ENCODE measurements at places on chromosomes 5 and 9.

GRCh38 chr5:159783726-159784247, 132.5 kb upstream of the ADRA1B start:
- DNase-seq, result no peak

GRCh38 chr9:138051586-138052321, 174.2 kb downstream of the CACNA1B start:
- peak; percentile 2 for DNase-seq

DNA sequence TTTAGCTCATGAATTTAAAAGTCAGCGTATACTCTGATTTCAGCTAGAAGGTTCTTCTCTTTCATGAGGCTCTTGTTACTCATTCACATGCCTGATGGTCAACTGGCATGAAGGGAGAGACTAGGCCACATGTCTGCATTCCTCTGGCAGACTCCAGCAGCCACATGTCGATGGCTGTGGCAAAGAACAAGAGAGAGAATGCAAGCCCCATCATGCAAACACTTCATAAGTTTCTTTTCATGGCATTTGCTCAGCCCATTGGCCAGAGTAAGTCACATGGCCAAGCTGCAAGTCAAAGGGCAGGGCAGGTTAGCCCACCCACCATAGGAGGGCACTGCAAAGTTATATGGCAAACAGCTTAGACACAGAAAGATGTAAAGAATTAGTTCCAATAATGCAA, 5.4 kb downstream of the KCNV2 start:
- peak; percentile 17 for DNase-seq

- DNase-seq, result no peak
Measured at GRCh38 chr9:138031186-138031585, 153.6 kb downstream of the CACNA1B start.

GRCh38 chr5:174623433-174624019, 100.9 kb upstream of the MSX2 start:
- DNase-seq, result no peak

- no peak for DNase-seq
Measured at GRCh38 chr5:107687937-107688336, 17.2 kb upstream of the EFNA5 start.

DNA sequence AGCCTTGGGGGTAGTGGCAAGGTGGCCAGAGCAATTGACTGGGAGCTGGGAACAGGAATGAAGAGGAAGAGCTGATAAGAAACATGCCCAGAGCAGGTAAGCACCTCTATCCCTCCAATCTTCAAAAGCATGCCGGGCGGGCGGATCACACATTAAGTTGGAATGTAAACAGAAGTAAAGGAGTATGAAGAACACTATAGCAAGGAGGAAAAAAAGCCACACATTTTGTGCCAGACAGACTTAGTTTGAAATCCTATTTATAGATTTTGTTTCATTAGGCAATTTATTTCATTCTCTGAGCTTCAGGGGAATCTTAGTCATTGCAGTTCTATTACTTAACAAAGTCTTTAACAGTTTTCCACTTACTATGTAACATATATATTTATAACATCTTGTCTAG, 173.9 kb upstream of the TNC start:
- no peak for DNase-seq

DNA sequence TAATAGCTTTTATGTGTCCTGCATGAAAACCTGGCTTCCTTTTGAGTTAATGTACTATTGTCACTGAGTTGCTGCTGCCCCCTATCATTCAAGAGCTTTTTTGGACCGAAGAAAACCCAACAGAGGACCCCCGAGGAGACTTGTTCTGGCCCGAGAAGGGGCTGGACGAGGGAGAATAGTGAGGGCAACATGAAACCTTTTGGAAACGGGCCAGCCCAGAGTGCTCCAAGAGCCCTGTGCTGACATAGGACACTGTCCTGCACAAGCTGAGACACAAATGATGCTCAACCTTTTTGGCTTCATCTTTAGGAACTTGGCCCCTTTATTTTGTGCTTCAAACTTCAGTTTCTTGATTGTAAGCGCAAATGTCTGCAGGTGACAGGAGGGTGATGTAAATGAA, 4.0 kb upstream of the GADD45G start:
- DNase-seq, result no peak

GRCh38 chr5:151154931-151155774, 2.4 kb downstream of the ANXA6 start:
- no peak for DNase-seq

GRCh38 chr9:109192732-109193361, 25.8 kb upstream of the FRRS1L start:
- peak; percentile 63 for DNase-seq

GRCh38 chr5:168269937-168270330, 21.5 kb upstream of the WWC1 start:
- no peak for DNase-seq

DNA sequence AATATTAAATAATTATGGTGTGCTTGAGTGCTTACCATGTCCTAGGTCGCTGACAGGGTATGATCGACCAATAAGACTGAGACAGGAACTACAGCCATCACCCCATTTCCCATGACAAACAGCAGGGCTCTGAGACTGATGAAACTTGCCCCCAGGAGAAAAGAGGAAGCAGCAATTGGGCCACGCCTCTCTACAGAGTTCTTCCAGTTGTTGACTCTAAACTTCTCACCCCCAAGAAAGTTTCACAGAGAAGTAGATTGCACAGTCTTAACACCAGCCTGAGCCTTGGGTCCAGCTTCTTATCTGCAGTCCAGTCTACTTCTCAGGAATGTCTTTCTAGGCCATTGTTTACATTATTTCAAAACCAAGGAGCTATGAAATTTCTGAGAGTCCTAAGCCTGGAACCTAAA, 182.2 kb upstream of the ANKRD55 start:
- no peak for DNase-seq

GRCh38 chr9:78954286-78954685, 617.5 kb upstream of the TLE4 start:
- no peak for DNase-seq

GRCh38 chr9:128247226-128247803, 28.5 kb downstream of the GOLGA2 start:
- DNase-seq, result no peak

- no peak for DNase-seq
Measured at GRCh38 chr9:114048533-114049415, 29.3 kb downstream of the AMBP start.

GRCh38 chr5:112023766-112024165, 266.8 kb upstream of the NREP start:
- no peak for DNase-seq

DNA sequence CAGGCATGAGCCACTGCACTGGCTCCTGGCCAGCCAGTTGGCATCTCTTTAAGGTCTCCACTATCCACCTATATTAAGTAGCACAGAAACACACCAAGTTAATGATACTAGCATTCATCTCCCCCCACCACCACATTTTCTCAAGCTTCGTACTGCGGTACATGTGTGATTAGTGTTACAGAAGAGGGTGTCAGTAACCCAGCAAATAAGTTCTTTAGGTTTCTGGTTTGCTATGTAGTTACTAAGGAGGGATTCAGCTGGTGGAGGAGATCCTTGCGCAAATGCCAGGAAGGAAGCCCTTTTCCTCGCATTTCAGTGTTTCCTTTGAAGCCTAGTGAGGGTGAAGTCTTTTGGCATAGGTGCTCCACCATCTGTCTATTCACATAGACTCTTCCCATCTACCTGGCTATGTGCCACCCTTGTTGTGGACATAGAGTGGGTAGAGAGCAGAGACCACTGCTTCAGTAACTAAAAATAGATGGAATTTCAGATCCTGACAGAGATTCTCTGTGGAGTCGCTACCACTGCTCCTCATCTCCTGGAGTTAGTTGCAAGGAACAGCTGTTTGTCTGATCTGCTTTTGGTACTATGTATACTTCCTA, 16.7 kb downstream of the UBE2D2 start:
- no peak for DNase-seq

DNA sequence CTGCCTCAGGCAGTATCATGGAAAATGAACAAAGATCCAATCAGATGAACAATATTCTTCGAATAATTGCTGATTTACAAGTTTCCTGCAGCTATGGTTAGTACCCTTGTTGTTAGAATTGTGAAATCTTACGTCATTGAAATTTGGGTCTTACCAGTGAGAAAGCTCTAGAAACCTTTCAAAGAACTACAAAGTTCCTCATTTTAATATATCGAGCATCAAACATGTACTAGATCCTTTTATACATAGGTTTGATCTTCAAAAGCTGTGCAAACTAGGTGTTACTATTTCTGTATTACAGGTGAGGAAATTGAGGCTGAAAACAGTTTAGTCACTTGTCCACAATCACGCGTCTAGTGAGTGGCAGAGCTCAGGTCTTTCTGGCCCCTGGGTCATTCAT, 43.7 kb upstream of the ANGPTL2 start:
- DNase-seq, result no peak

DNA sequence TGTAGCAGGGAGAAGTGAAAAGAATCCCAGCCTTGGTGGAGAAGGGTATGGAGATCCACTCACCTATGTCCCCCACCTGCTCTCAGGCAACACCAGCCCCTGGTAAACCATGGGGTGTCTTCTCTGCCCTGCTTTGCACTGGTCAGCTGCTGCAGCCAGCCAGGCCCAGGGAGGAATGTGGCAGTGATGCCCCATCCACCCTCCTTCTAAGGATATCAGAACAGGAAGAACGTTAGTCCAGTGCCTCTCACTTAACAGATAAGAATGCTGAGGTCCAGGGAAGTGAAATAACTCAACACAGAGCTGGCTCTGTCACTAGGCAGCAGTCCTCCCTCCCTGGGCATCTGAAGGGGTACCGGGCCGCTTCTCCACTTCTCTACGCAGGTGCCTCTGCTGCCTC, 9.7 kb upstream of the PPIC start:
- no peak for DNase-seq

- no peak for DNase-seq
Measured at GRCh38 chr9:116274293-116274692, 120.7 kb downstream of the PAPPA start.

GRCh38 chr5:154587123-154588026, 109.3 kb upstream of the HAND1 start:
- DNase-seq, result no peak

DNA sequence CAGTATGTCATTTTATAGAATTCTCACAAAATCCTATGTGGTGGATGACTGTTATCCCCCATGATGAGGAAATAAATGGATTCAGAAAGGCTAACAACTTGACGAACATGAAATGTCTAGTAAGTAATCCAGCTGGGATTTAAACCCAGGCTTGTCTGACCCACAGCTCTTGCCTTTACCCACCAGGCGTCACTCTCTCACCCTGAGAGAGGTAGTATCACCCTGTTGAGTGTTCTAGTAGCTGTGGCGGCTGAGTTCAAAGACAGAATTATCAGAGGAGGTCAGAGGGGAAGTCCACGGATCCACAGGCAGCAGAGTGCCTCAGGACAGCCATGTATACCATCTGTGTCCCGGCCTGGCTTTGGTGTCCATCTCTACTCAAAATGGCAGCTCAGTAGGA, 113.8 kb downstream of the ZNF462 start:
- DNase-seq, result no peak

GRCh38 chr9:100268271-100268670, 84.5 kb downstream of the TEX10 start:
- DNase-seq, result no peak

DNA sequence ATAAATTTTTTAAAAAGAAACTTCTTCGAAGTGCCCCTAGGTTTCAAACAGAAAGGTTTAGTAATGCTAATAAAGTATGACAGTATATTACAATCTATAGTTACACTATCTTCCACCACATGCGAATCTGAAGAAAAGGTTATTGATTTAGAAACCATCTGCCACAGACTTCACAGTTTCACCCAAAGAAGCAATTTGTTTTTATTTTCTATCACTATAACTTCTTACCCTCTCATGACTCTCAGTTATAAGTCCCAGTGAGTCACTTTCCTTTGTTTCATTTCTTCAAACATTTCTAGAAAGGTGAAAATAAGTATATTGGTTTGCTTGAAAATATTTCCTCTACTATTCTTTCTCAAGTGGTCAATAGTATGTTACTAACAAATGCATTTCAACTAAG, 93.6 kb downstream of the MCTP1 start:
- DNase-seq, result no peak

- no peak for DNase-seq
Measured at GRCh38 chr5:127445328-127445727, 72.1 kb upstream of the PRRC1 start.

GRCh38 chr5:149988126-149988525, 12.3 kb downstream of the TIGD6 start:
- DNase-seq, result no peak

GRCh38 chr9:111180811-111181210, 142.5 kb upstream of the LPAR1 start:
- no peak for DNase-seq

GRCh38 chr5:180865981-180866695, 5.1 kb upstream of the ZFP62 start:
- DNase-seq, result no peak

DNA sequence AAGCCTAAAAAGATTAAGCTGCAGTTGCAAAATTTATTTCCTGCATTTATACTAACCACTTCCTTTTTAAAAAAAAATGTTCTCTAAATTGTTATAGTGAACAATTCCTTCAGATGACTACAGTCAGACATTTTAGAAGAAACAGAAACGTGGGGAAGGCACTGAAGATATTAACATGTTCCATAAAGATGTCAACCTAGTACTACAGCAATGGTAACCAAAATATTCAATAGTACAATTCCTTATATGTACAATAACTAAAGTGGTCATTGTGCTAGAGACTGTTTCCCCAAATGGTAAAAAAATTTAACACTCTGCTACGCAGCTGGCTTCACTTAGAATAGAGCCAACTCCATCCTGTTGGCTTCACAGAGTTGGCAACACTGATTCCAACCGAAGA, 97.7 kb downstream of the FNBP1 start:
- no peak for DNase-seq

DNA sequence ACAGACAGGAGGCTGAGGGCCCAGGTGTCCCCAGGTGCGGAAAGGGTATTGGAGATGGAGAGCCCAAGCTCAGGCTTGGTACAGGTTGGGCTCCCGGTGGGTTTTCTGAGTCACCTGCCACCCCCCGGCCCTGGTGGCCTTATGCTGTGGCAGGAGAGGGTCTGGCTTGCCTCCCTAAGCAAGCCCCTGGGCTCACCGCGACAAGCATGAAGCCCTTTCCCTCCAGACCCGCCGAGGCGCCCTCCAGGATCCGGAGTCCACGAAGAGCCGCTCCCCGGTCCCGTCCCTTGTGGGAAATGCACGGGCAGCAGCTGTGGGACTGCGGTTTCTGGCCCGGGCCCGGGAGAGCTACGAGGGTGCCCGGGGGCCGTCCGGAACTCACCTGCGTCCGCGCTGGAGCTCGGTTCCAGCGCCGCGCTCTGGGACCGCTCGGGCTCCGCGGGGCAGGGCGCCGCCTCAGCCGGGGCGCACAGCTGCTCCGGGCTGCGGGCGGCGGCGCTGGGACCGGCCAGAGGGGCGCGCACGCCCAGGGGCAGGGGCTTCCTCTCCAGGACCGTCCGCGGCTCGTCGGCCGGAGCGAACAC, 757 bp downstream of the SAPCD2 start:
- DNase-seq, result peak; percentile 52

GRCh38 chr9:117887383-117887782, 183.2 kb downstream of the TLR4 start:
- no peak for DNase-seq

GRCh38 chr5:81269751-81270393, 31.5 kb upstream of the ZCCHC9 start:
- no peak for DNase-seq

DNA sequence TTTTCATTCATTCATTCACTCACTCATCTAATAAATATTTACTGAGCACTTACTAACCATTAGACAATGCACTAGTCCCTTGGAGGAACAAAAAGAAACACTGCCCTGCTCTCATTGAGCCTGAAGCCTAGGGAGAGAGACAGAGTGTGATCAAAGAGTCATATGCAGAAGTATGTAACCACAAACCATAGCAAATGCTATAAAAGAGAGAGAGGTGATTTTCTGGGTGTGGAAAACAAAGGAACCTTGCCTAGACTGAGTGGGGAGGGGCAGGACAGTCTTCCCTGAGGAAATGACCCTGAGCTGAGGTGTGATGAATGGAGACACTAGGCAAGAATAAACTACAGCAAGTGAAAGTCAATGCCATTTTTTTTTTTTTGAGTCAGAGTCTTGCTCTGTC, 10.8 kb upstream of the ADRA1B start:
- peak; percentile 18 for DNase-seq

Data from iPS-NIHi11 (cell line).